RCC 7860 (cell line): ENCODE measurements at places on chromosomes 1 and 21.

DNA sequence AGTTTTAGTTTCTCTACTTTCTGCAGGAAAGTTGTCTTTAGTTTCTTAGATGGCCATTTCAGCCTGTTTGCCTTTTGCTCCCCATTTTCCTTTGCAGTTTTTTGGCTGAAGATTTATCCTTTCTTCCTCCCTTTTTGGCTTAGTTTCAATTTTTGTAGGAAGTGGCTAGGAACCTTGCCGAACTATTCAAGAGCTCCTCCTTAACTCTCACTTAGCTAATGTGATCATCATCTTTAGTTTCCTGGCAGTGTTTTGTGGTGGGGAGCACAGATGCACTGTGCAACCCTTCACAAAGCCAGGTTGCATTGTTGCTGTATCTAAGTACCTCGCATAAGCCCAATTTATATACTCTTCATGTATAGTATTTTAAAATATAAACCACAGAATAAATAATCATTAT lies 28.8 kb upstream of the CCDC181 start:
- no peak for DNase-seq

DNA sequence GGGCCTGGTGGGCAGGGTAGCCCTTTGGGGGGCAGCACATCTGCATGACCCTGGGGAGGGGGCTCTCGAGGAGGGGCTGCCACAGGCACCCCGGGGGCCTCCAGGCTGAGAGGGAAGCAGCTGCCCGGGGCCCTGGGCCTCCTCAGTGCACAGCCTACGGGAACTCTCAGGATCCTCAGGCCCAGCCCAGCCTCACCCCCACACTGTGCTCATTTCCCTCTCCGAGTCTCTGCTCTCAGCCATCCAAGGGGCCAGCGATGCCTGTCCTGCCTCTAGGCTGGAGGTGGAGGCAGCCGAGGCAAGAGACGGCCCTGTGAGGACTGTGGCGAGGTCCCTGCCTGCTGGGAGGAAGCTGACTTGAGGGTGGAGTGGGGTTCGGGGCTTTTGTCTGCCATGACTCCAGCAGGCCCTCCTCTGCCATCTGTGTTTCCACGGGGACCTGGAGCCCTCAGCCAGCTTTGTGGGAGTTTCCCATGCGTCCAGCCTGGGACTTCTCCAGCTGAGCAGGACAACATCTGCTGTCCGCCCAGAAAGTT lies 7.2 kb upstream of the PLEKHG5 start:
- no peak for DNase-seq

DNA sequence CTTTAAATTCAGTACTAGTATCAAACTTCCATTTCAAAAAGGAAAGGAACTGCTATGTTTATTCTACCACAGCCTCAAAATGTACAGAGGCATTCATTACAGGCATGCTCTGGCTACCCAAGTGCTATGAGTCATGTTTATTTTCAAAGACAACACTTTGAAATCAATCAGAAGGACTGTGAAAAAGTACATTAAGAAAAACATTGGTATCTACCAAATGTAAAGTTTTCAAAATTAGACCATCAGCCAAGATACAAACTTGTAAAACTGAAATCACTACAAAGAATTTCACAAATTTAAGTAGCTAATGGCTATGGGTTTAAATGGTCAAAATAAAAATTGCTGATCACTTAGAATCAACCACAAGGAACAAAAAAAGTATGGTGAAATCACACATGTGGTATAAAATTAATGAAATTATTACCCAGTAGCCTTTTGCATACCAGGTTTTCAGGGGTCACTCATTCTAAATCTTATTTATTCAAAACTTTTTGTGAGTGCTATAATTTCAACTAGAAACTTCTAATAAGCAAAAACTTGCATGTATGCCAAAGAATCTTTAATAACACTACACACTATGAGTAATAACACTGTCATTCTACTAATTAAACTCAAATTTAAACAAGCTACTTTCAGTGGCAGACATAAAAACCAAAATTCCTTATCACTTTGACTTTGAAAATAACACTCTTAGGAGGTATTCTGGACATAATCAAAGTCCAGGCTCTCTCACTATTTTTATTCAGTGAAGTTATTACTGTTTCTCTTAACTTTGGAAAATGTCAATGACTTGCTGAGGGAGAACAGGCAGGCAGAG lies 49.2 kb downstream of the ENAH start:
- DNase-seq, result no peak

DNA sequence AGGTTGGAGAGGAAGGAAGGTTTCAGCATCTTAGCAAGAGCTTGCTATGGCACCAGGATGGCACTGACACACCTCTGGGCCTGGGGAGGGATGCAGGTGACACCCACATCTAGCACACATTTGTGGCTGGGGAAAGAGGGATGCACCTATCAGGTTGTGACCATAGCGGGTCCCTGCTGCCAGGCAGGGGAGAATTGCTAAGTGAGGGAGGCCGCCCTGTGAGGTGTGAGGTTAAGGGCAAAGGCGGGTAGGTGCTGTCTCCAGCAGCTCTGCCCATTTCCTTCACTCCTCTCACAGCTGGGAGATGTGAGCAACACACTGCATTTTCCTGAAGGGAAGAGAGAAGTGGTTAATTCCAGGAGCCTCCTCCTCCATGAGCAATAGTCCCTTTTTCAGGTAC lies 83.2 kb upstream of the TLR5 start:
- DNase-seq, result no peak

GRCh38 chr1:150560576-150561253 lies 11.5 kb downstream of the ADAMTSL4 start:
- no peak for DNase-seq
